ENCODE measurements at places on chromosomes 6 and 20.

GRCh38 chr6:154926366-154926765 lies 68.7 kb upstream of the TIAM2 start:
- no peak for DNase-seq

GRCh38 chr6:110456694-110457093 lies 19.7 kb downstream of the SLC22A16 start:
- no peak for DNase-seq

- DNase-seq: no peak
Observed at GRCh38 chr6:88211446-88211845, 45.3 kb upstream of the CNR1 start.

DNA sequence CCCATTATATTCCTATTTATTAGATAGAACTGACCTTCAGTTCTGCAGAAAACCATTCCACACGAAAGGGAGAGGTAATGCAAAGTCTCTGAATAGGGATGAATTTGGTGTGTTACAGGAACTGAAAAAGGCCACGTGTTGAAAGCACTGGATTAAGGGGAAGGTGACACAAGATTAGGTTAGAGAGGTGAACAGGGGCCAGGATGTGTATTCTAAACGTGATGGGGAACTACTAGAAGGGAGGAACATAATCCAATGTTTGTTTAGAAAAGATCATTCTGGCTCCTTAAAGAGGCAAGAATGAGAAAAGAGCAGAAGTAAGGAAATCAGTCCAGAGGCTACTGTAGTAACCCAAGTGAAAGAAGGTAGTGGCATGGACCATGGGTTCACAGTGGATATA lies 6.3 kb upstream of the ZKSCAN8 start:
- DNase-seq: no peak

- DNase-seq: no peak
Observed at GRCh38 chr20:40192081-40192480, 497.0 kb downstream of the MAFB start.

GRCh38 chr20:32753731-32754130 lies 8.5 kb upstream of the DNMT3B start:
- DNase-seq: no peak

GRCh38 chr6:7784706-7785105 lies 58.8 kb downstream of the BMP6 start:
- DNase-seq: no peak

GRCh38 chr6:141153563-141153962 lies 979.2 kb upstream of the GJE1 start:
- no peak for DNase-seq

DNA sequence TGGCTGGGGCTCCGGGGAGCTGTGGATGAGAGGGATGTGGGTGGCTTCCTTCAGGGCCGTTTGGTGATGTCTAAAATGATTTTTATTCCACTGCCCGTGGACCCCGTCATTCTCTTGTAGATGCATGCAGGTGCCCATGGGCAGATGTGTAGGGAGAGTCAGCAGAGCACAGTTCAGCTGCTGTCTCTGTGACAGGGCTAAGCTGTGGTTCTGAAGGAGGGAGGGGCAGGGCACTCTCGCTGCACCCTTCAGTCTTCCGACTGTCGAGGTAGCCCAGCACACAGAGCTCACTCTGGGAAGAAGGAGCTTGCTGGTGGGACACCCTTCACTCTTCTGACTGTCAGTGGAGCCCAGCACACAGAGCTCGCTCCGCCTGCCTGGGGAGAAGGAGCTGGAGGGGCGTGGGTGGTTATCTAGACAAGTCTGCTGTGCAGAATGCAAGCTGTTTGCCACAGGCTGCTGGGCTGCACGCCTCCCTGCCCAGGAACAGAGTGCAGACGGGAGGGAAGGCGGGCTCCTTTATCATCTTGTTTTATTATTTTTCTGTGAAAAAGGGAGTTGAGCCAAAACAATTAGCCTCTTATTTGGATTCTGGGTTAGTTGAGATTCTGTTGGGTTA lies 28.4 kb upstream of the ADRM1 start:
- DNase-seq: no peak

DNA sequence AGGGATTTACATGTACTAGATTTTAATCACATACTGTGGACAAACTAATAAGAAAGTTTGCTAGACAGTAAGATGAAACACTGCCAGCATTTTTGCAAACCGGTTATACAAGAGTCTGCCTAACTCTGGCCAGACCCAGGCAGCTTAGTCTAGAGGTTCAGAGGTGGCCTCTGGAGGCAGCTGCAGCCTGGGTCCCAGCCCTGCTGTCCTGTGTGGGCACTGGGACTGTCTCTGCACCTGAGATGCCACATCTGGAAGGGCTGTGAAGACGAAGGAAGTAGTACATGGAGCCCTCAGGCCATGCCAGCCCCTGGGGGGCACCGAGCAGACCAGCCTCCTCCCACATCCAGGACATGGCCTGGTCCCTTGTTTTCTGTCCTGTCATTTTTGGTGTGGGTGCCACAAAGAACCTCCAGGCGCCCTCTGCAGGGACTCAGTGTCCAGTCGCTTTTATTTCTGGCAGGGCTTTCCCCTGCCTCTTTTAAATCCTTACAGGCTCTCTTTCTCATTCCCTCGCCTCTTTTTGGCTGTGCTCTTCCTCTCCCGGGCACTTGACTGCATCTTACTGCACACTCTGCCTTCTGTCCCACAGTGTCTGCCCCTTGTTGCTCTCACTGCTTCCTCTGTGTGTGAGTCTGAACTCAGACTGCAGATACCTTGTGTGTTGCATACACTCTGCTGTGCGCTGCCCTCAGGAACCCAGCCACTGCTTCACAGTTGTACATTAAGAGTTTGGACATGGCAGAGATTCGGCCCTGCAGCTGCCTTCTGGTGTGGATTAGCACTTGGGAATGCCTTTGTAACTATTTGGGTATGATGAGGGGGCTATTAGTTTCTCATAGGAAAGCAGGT lies 216.7 kb downstream of the ZDHHC14 start:
- DNase-seq: no peak

DNA sequence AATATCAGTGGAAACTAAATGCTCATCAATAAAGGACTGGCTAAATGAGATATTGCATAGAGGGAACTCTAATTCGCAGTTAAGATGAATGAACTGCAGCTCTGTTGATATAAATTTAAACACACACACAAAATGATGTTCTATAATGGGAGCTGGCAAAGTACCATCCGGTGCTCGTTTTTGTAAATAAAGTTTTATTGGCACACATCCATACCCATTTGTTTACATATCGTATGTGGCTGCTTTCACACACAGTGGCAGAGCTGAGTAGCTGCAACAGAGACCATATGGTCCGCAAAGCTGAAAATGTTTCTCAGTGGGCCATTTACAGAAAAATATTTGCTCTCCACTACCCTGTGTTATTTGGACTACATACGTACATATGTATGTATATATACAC lies 120.7 kb downstream of the EDN3 start:
- DNase-seq: no peak

GRCh38 chr20:23226612-23227265 lies 123.9 kb upstream of the NXT1 start:
- DNase-seq: no peak

GRCh38 chr6:5776706-5777390 lies 229.9 kb downstream of the NRN1 start:
- no peak for DNase-seq

GRCh38 chr6:144415835-144416237 lies 130.7 kb downstream of the UTRN start:
- DNase-seq: no peak

GRCh38 chr6:121247386-121247785 lies 86.9 kb downstream of the TBC1D32 start:
- no peak for DNase-seq

DNA sequence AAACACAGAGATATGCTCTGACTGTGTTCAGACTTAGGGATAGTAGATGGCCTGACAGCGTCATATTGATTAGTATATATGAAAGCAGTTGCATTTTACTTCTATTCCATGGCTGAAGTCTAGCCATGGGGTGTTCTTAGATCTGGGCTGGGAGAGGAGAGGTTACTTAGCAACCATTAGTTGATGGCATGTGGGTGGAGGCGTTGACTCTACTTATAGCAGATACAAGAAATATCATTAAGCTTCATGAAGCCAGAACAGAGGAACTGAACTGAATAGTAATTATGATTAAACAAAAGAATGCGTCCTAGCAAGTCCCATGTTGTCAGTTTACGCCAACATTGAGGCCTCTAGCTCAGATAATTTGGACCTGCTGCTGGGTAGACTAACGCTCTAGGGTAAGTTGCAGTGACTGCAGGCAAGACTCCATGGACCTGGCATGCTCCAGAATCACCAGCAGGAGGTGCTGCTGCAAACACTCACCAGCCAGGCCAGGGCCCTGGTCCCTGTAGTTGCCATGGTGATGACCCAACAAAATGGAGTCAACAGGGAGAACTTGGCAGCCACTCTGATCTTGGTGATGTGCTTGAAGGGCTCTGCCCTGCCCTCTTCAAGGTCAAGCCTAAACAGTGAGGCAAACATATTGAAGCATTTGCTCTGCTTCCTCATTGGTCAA lies 477.3 kb downstream of the PREX1 start:
- no peak for DNase-seq

GRCh38 chr6:68127074-68127473 lies 508.0 kb upstream of the ADGRB3 start:
- DNase-seq: no peak

GRCh38 chr6:13395272-13396237 lies 67.2 kb upstream of the TBC1D7 start:
- no peak for DNase-seq

DNA sequence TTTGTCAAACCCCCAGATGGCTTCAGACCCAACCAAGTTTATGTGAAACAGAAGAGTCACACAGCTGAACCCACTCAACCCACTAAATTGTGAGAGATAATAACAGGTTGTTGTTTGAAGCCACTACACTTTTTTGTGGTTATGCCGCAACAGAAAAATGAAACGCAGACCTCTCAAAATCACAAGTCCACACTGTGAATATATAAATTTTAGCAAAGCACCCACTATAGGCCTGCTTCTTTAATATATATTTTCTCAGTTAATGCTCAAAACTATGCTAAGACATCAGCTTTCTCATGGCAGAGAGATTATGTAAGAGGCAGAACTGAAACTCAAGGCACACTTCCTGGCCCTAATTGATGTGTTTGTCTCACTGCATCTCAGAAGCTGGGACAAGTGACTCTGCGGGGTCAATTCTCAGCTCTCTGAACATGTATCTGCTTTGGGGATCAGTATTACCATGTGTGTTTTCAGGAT lies 27.7 kb downstream of the MAP3K5 start:
- no peak for DNase-seq

DNA sequence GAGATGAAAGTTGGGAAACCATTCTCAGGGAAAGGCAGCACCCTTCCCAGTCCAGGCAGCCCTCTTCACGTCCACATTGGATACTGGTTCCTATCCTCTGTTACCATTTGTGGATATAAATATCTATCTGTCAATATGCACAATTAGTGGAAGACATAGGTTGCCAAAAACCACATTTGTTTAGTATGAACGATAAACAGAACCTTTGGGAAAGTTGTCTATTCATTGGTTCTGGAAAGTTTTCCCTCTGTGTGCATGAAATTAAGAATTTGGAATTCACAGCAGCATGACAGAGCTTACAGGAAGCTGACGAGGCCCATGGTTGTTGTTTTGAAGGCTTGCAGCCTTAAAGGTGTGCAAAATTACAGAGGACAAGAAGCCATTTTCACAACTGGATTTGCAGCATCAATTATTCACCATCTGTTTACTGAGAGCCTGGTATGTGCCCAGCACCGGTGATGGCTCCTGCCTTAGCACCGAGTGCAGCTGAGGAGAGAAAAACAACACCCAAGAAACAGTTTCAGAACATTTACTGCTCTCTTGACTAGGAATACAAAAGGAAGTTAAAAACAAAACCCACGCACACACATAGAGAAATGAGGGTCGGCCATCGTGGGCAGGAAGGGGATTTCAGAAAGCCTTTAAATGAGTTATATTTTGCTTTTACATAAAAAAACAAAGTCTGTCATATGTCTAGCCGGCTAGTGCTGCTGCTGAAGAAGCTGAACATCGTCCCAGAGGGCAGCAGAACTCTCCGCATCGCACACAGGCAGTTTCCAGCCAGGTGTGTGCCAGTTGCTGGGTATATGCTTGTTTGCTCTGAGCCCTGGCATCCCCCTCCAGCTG lies 319.6 kb downstream of the FARS2 start:
- DNase-seq: no peak

GRCh38 chr6:42043787-42044475 lies 6.4 kb upstream of the TAF8 start:
- peak; percentile 96 for DNase-seq

GRCh38 chr6:26363882-26364701 lies 906 bp upstream of the BTN3A2 start:
- DNase-seq: no peak

- DNase-seq: no peak
Observed at GRCh38 chr6:83047065-83047754, 18.4 kb downstream of the UBE3D start.

DNA sequence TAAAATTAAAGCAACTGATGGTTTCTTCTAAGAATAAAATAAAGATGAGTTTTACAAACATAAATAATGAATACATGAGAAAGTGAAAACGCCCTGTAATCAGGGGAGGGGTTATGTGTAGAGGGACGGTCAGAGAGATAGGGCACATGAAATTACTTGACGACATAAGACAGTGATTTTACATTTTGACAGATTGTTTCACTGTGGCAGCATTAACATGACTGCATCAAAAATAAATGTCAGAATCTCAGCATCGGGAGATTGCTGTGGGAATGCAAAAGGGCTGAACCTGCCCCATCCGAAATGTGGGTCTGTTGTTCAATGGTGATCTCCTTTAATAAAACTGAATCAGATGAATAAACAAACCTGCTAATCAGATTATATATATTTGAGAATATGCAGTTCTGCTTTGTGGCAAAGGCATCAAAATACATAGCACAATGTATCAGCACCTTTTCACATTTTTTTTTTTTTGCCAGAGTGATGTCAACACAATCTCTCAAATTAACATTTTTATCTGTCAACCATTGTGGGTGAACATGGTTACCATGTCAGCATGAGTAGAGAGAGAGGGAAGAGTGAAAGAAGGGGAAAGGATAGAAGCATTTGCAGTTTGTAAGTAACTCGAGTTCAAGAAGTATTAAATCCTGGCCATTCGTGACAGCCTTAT lies 177.1 kb upstream of the MAN1A1 start:
- DNase-seq: no peak

DNA sequence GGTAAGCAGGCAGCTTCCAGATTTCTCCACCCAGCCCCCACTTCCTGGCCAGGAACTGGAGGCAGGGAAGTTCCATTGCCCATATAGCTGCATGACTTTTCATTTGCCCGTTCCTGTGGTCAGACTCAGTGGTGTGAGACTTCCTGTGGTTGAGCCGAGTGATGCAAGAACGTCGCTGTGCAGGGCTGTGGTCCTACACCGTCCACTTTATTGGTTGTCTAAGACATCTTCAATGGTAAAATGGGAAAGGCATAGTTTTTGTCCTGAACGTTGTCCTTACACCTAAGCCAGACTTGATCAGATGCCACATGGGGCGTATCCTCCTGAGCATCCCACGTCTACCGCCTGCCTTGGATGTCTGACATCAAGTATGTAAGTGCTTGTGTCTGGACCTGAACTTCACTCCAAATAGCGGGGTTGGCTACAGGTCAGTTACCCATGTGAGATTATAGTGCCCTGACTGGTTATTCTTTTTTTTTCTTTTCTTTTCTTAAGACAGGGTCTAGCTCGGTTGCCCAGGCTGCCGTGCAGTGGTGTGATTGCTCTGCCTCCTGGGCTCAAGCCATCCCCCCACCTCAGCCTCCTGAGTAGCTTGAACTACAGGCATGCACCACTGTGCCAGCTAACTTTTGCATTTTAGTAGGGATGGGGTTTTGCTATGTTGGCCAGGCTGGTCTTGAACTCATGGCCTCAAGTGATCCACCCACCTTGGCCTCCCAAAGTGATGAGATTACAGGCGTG lies 25.9 kb upstream of the GTSF1L start:
- DNase-seq: no peak
